ENCODE measurements at places on chromosomes 5 and 9.
A peak's percentile ranks its signal among the peaks of the same experiment; 100 is the strongest.

GRCh38 chr9:134459164-134459563, 132.9 kb downstream of the RXRA start:
- no peak for DNase-seq

DNA sequence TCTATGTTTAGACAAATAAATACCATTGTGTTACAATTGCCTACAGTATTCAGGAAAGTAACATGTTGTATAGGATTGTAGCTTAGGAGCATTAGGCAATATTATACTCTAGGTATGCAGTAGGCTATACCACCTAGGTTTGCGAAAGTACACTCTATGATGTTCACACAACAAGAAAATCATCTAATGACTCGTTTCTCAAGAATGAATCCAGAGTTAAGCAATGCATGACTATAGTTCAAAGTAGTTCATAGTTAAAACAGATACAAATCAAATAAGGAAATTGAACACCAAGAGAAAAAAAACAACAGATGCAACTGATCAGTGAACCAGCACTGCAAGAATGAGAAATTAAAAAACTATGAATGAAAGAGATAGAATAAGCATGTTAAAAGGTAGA, 27.6 kb upstream of the ABLIM3 start:
- peak; percentile 95 for DNase-seq

DNA sequence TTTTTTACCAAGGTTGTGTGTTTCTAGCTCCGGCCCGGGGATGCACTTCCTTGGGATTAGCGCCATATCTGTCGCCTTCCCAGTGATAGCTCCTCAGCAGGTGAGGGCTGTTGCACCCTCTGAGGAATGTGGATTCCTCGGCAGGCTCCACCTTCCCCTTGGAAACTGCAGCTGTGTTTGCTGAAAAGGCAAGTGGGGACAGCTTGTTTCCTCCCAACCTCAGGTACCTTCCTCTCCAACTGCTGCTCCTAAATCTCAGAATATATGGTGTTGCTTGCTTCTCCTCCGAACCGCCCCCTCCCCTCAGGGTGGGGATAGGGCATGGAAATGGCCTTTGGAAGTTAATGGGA, 1.3 kb downstream of the SLC1A1 start:
- DNase-seq, result no peak

DNA sequence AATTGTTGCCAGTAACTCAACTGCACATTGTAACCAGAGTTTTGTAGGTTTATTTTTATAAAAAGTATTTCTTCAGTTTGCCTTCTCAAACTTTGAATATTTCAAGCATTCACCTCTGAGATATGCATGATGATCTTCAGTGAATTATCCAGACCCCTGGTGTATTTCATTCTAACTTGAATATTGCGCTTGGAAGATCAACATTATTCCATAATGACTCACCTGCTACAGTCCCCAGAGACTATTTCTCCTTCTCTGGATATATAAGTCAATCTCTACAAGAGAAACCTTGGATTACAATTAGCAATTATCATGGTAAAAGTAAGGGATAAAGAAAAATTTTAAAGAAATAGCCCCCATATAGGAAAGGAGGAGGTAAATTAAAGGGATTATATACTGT, 1041.0 kb downstream of the TLE1 start:
- DNase-seq, result peak; percentile 67

- DNase-seq, result peak; percentile 7
These were observed 21.8 kb downstream of the DMAC1 start for GRCh38 chr9:7777771-7778170.

- peak; percentile 90 for DNase-seq
These were observed 134.3 kb downstream of the CDH18 start for GRCh38 chr5:19853616-19854240.

DNA sequence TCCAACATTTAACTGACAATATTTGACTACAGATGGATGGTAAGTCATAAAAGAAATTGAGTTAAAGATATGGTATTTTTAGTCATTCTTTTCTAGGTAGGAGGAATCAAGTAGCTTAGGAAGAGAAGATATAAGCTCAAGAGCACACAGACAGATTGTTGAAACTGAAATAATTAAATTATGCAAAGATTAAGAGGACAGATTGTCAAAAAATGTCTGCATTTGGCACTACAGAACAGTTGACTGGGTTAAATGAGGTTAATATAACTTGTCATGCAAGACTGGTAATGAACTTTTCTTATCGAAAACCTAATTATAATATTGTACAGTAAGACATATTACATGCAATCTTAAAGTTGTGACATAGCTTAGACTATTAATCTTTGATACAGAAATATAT, 36.3 kb upstream of the TRPM3 start:
- DNase-seq, result no peak

DNA sequence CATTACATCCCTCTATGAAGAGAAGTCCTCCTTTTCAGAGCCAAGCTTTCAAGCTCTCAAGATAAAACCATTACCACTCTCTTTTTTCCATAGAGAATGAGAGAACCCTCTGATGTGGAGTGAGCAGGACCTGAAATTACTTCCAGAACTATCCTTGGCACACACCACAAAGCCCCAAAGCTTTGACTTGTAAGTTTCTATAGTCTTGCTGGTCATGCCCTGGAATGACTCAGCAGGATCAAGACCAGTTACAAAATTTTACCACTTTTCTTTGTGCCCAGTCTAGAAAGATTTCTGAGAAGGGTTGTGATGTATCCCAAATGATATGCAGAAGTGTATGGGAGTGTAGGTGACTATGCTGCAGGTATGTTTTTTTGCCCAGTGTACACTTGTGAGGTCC, 760.6 kb downstream of the TLE1 start:
- no peak for DNase-seq

DNA sequence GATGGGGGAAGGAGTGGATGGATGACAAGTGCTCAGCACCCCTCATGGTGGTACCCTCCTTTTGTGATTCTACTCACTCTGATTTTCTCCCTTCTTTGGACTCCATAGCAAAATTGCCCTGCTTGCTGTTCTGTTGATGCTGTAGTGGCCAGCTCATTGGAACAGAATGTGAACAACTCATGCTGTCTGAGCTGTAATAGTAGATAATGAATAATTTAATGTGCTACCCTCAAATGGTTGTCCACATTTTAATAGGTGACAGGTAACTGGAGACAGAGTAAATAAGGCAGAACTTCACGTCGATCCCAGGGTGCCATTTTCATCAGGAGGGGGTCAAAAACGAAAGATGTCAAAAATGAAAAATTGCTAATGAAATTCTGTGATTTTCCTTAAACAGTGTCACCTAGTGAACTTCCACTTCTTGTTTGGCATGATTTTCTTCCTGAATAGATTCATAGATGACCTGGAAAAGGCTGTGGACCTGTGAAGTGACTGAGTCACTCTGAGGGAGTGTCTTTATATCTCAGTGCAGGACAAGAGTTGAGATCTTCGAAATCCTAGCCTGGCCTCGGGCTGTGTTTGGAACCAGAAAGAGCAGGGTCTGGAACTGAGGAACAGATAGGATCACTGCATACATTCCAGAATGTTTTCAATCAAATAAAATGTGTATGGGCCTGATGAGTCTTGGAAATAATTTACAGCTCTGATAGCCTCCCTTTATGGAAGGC, 270.2 kb downstream of the PSAT1 start:
- DNase-seq, result peak; percentile 78

GRCh38 chr9:99307851-99308250, 85.8 kb downstream of the SEC61B start:
- no peak for DNase-seq

GRCh38 chr9:120242116-120242811, 337.7 kb downstream of the CDK5RAP2 start:
- no peak for DNase-seq

GRCh38 chr5:135076051-135076491, 42.0 kb upstream of the PITX1 start:
- peak; percentile 83 for DNase-seq

DNA sequence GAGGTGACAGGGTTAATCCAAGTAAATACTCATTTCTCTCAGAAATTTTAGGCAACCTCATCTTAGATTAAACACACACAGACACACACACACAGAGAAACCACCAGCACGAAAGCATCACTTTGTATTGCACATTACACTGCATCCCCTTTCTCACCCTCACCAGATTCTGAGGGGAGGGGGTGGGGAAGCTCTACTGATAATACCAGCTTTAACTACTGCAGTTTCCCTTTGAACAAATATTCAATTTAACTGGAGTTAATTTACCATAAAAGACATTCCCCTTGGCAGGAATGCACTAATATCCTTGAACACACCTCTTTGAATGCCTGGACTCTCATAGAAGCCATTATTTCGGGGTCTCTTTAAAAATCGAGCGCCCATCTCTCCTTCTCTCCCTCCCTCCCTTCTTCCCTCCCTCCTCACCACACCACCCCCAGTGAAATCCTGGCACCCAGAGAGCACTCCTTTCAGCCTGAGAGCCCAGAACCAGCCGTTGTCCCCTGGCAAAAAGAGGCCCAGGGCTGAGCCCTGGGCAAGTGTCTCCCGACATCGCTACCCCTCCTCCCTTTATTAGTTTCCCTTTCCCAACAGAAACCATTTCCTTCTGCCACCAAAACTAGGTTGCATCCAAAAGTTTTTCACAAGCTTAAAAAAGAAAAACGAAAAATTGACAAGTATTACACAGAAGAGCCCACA, 2.8 kb upstream of the NFIB start:
- no peak for DNase-seq

DNA sequence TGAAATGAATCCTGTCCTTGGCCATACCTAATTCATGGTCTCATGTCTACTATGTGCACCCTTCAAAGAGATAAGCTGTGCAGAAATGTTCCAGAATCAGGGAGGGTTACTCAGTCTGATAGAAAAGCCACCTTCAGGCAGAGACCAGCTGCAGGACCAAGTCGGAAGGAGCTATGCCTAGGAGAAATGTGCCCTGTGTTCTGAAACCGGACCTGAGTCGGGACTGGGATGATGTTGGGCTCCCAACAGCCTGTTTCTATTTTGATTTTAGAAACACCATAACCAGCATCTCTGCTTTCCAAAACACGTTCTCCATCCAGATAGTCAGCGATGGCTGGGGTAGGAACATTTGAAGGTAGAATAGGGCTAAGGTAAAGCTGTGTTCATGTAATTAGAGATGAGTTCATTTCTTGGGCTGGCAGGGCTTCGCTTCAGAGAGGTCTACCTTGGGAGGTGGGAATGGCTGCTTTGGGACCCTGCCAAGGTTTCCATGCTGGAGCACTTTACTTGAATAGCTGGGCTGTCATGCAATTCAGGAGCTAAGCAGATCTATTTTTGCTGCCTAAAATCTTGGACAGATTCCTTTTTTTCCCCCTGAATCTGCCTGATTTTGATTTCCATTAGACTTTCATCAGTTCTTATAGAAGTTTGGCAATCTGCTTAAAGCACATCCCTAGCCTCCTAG, 2.8 kb downstream of the ADCY2 start:
- no peak for DNase-seq

DNA sequence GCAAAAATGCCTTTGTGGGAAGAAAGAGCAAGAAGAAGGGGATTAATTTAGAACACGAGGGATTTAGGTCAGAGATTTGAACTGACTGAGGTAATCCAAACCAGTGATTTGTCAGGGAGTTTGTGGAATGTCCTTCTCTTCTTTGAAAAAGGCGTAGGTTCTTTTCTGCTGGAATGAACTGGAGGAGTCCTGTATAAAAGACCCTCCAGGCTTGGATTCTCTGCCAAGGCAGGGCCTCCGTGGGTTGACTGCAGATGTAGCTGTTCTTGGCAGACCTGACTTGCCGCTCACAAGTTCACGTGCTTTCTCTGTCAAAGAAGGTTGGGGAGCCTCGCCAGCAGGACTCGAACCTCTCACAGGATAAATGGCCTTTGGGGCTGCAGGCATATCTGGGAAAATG, 62.8 kb upstream of the STC2 start:
- no peak for DNase-seq

- DNase-seq, result no peak
These were observed 473.5 kb upstream of the DAP start for GRCh38 chr5:11234501-11234911.

- DNase-seq, result no peak
These were observed 17.6 kb downstream of the PDGFRB start for GRCh38 chr5:150137997-150138396.

DNA sequence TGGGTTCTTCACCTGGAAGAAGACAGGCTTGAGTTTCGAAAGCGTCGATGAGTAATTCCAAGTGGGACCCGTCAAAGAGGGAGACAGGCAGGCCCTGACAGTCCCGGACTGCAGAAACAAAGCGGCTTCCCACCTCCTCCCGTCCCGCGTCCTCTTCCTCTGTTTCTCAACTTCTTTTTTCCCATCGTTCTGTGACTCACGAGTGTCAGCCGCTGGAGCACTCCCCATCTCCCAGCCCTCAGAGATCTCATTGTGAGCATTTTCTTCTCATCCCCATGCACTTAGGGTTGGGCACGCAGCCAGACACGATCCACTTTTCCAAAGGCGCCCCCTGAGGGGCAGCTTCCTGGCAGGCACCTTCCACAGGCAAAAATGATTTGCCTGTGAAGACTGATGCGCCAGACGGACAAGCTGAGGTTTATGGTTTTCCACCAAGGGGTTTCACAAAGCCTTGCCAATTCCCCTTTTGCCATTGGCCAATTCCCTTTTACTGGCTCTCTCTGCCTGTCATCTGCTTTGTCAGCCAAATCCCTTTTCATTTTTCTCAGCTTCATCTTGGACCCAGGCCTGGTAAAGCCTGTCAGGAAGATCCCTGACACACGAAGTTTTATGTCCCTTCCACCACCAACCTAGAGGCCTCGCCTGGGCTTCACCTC, 86.5 kb upstream of the ANKRD55 start:
- DNase-seq, result peak; percentile 47

- DNase-seq, result no peak
These were observed 73.4 kb upstream of the PLPP6 start for GRCh38 chr9:4588721-4589120.

- no peak for DNase-seq
These were observed 50.5 kb downstream of the PRKACG start for GRCh38 chr9:68963416-68963815.

GRCh38 chr5:157485340-157485739, 25.3 kb downstream of the NIPAL4 start:
- no peak for DNase-seq

DNA sequence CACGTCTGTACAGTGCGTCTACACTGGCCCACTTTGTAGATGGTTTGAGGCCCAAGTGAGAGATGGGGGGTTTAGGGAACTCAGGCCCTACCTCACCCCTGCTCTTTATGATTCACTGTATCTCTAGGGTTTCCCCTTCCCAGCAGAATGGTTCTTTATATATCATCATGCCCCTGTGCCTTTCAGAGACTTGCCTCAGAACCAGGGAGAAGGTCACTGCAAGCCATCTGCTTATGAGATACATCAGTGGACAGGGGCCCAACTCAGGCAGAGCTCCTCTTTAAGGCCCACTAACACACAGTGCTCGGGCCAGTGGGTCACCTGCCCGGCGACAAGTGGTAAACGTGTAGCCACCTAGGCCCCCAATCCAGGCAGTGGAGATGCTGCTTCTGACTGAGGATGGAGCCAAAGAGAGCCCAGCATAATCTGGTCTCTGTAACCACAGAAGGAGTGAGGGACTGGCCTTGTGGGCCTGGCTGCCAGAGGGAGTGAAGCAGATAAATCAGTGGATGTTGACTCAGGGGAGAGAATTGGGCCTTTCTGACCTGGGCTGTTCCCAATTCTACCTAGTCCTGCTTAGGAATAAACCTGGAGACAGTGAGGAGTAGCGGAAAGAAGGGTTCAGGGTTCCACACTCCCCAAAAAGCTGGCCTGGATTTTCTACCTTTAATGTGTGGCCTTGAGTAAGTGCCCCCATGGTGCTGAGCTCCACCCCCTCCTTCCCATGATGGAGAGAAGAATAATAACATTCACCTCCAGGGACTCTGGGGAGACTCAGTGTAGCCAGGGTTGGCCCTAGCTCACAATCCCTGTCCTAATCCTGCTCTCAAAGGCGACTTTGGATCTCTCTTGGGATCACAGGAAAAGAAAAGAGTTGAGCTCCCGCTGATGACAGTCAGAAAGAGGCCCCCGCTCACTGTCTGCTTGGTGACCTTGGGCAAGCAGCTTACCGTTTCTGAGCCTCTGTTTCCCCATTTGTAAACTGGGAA, 2.8 kb upstream of the DUSP1 start:
- no peak for DNase-seq

GRCh38 chr9:8484597-8485191, 685.1 kb upstream of the DMAC1 start:
- DNase-seq, result no peak
